Keratinocyte (primary cell): ENCODE measurements at places on chromosomes 7 and 10.

GRCh38 chr10:10160821-10161312 is 856.8 kb upstream of the CELF2 start:
- DNase-seq: no peak

GRCh38 chr10:73366381-73367298 is 8.0 kb upstream of the CFAP70 start:
- DNase-seq: no peak

DNA sequence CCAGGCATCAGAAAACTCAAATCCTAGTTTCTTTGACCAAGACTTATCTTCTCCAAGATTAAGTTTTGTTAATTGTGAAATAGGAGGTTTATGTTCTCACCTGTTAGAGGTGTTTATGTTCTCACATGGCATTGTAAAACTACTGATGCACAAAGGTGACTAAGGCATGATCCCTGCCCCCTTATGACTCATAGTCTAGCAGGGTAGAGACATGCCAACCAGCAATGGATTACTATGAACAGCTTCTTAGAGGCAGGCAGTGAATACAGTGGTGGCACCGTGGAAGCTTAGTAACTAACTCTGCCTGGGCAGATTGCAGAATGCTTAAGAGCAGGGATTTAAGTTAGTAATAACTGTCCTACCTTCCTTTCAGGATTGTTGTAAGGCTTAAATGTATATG is 400.9 kb downstream of the SORCS3 start:
- peak; percentile 7 for DNase-seq

DNA sequence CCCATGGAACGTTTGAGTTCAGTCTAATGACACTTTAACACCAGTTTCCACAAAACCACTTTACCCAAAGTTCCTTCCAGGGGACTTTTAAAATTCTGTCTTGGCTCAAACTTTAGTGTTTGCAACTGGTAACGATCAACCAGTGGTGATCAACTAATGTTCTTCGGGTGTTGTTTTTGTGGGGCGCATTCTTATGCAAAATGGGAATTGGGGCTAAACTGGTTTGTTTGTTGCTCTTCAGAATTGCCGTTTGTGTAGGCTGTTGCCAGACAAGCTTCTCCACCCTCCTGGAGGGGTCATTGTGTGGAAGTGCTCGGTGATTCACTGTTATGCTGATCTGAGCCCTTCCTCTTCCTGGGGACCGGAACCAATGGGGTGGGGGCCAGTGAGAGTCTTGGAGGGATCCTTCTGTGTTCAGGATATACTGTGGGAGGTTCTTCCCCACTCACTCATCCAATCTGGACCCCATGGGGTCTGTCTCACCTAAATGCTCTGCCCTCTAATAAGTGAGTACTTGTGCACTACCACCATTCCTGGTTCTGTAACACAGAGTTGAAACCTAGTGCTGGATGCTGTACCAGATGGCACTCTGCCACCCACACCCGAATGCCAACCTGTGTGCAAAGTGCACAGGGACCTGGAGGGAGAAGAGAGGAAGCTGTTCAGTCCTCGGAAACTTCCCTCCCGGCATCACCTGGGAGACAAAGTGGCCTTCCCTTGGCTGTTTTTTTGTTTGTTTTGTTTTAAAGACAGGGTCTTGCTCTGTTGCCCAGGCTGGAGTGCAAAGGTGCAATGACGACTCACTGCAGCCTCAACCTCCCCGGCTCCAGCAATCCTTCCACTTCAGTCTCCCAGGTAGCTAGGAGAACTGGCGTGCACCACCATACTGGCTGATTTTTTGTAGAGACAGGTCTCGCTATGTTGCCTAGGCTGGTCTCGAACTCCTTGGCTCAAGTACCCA is 2.1 kb downstream of the NFE2L3 start:
- DNase-seq: no peak

DNA sequence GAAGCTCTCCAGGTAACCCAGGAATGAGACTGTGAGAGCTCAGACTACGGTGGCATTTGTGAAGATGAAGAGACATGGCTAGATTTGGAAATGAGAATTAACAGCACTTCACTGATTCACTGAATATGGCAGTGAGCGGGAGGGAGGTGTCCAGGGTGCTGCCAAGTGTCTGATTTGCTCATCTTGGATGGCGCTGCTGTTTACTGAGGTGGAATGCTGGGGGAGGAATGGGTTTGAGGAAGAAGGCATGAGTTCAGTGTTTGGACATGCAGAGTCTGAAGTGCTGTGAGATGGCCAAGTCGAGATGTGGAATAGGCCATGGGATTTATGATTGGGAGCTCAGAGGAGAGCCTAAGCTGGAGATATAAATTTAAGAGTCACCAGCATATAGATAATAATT is 437.1 kb upstream of the NPVF start:
- DNase-seq: no peak

DNA sequence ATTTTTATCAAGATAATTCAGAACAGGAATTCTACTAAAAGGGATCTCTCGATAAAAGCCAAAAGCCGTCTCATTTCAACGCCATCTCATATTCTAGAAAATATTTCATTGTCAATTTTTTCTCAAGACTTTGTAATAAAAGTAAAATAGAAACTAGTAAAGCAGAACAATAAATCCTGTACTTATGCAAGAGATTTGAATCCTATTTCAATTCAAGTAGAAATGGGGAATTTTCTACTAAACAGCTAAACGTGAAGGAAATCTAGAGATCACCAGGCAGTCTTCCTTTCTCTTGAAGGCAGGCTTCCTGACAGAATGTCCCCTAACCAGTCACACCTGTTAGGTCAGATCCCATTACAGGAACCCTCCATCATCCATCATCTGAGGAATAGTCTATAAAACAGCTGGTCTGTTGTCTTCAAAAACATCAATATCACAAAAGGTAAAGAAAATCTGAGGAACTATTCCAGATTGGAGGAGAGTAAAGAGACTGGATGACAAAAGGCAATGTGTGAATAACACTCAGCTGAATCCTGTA is 23.7 kb downstream of the USP6NL start:
- DNase-seq: no peak

DNA sequence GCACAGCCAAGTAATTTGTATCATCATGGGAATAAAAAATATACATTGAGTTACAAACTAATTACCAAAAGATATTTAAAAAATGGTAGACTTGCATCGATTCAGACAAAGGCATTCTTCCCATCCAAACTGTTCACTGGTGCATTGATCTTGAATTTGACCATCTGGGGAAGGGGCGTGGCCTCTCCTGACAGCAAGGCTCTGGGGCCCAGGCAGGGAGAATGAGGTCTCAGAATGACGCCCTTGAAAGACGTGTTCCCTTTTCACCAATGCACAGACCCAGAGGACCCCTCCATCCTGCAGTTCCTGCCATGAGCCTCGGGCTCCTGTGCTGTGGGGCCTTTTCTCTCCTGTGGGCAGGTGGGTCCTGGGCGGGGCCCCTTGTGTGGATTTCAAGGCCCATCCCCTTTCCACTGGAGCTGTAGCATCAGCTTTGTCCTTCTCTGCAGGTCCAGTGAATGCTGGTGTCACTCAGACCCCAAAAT is 91.1 kb upstream of the PRSS58 start:
- no peak for DNase-seq
